C1 segment of cervical spinal cord (tissue), 14 donors: ENCODE measurements at places on chromosomes 16 and 17.

- no peak for DNase-seq
These were observed 79.0 kb downstream of the DYNLRB2 start for GRCh38 chr16:80619824-80620223.

DNA sequence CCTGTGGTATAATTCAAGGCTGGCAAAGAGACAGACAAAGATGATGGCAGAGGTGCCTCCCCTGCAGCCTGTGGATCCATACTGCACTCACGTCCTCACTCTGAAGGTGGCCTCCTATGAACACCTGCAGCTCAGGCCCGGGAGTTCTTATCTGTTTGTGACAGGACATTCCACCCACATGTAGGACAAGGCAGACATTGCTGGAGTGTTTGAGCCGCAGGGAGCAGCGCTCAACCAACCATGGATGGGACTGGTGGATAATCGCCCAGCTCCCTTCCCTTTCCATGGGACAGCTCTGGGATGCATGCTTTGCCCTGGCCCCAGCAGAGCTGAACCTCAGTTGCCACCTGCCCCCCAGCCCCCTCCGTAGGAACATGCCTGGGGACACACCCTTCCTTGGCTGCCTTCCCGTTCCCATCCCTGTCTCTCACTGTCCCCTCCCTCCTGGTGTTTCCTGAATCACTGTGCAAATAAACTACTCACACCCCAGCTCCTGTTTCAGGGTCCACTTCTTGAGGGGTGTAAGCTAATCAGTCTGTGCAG, 22.2 kb downstream of the ITPRIPL2 start:
- DNase-seq = no peak

DNA sequence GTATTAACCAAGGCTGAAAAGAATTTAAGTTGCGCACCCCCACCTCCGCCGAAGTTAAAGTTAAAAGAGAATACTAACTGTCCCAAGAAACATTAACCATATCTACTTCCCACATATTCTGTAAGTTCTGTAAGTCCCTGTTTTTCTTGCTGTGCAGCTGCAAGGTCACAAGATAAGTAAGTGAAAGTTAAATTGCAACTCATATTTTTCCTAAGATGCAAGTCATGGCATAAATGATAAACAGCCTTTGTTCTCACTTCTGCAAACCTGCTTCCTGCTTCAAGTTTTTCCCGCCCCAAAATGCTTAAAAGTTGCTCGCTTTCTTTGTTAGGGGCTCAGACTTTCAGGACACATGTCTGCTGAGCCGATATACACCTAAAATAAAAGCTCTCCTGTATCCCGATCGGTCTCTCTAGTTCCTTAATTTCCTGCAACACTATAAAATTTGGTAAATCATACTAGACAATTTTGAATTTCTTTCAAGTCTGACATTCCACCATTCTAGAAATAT, 32.6 kb upstream of the ABCA9 start:
- no peak for DNase-seq

GRCh38 chr16:57324749-57325148, 33.8 kb upstream of the CCL22 start:
- no peak for DNase-seq

- DNase-seq = no peak
These were observed 205.7 kb downstream of the SNX29 start for GRCh38 chr16:12182212-12182611.

- DNase-seq = no peak
These were observed 26.3 kb upstream of the FZD2 start for GRCh38 chr17:44530896-44531418.

- DNase-seq = no peak
These were observed 1.2 kb downstream of the MAF start for GRCh38 chr16:79599256-79599836.
